ENCODE measurements at places on chromosomes 1 and 21.

GRCh38 chr1:20702416-20702815 is 15.4 kb downstream of the KIF17 start:
- no peak for DNase-seq

DNA sequence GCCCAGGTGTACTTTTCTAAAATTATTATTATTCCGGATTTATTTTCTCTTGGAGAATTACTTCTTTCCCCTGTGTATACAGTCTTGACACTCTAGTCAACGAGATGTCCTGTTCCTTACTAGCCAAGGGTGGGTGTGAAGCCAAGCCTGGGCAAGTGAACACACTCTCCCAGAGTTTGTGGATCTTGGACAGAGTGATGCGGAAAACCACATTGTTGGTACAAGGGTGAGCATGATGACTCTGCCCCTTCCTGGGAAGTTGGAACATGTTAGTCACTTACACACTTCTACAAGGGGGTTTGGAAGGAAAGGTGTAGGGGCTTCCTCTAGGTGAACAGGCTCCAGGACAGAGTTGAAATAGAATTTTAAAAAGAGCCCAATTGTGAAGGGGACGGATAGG is 20.0 kb upstream of the RD3 start:
- no peak for DNase-seq

- DNase-seq: no peak
Observed at GRCh38 chr1:92691925-92692324, 93.0 kb downstream of the EVI5 start.

GRCh38 chr21:43959231-43960116 is 52.6 kb upstream of the TRAPPC10 start:
- DNase-seq: no peak

GRCh38 chr1:160544647-160545046 is 21.6 kb upstream of the SLAMF6 start:
- peak; percentile 60 for DNase-seq

GRCh38 chr1:243454328-243454997 is 198.6 kb downstream of the SDCCAG8 start:
- DNase-seq: no peak

GRCh38 chr1:117644696-117645311 is 39.0 kb downstream of the TENT5C start:
- DNase-seq: no peak
